Activated naive CD4-positive, alpha-beta T cell treated with anti-CD3 and anti-CD28 coated beads for 36 hours (primary cell): ENCODE measurements at places on chromosomes 12 and 14. TPM values are rescaled to one million over a fixed set of nuclear protein-coding genes. Genes with fewer than 3 reads are reported as not detected.

- no peak for DNase-seq
These were observed 9.8 kb downstream of the RARG start for GRCh38 chr12:53222170-53222721.

Gene KRT1
- not detected for total RNA-seq

GRCh38 chr14:87601036-87601435 is 391.9 kb downstream of the GALC start:
- no peak for DNase-seq

DNA sequence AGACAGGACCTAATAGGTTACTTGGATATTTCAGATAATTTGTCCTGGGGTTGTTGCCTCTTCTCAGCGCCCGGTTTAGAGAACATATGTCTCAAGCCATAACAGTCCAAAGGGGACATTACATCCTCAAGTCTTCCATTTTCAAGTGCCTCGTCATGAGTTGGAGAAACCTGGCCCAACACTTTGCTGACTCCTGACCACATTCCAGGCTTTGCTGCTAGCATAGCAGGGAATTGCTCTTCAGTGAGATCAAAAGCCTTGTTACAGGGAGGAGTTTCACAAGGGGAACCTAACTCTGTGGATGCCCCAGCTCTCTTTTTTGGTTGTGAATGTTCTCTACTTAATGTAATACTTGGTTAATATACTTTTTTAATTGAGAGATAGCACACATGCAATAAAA is 8.2 kb upstream of the MMP19 start:
- no peak for DNase-seq
